Heart left ventricle (tissue), 16 donors: ENCODE measurements at places on chromosomes 16 and 17. TPM values are rescaled to one million over a fixed set of nuclear protein-coding genes. Genes with fewer than 3 reads are reported as not detected.

AIPL1 gene
- total RNA-seq, result not detected

DNA sequence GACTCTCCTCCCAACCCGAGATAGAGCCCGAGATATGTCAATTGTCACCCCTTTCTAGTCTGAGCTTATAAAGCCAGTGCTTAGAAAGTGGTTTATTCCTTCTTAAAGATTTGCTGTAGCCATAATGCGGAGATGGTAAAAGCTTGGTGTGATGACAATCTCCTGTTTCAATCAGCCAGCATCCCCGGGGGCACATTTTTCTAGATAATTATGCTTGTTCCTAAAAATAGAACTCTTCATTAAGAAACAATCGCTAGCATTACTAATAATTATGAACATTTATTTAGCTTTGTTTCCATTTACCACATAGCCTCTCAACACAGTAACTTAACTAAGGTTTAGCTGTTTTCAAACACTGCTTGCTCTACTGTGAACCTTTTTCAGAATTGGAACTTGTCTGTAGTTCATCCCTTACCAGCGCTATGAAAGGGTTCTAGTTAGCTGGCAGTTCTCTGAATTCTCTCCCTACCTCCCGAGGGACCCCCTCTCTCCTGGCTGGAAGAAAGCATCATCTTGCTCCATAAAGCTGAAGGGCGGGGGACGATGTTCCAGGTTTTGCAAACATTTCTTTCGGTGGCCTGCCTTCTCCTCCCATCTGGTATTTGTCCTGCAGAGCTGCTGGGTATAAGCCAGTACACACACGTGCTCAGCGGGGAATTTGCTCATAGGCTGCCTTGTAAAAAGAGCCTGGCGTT lies 922 bp upstream of the MRPL58 start:
- peaks cover 6% of the 10 kb centered on the region for H3K36me3 ChIP-seq
- peak overlapping the region; percentile 96 for H3K4me3 ChIP-seq
- H3K27me3 ChIP-seq, result no peaks in the 10 kb centered on the region
- H3K27ac ChIP-seq, result peak overlapping the region; percentile 94
- H3K4me1 ChIP-seq, result no peaks in the 10 kb centered on the region

DNA sequence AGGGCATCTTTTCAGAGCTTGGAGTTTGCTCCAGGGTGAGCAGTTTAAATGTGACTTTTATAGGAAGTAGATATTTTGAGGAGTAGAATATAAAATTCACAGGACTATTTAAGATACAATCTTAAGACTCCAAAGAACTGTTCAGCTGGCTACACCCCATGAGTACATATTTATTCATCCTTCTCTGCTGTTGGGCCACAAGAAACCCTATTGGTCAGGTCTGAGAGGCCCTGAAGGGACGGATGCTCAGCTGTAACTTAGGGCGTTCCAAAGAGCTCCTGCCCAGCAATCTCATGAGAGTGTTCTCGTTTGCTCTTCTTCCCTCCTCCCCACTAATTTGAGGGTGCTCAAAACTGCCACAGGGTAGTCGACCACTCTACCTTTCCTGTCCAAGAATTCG lies 7.3 kb downstream of the ST6GALNAC2 start:
- no peaks in the 10 kb centered on the region for H3K4me1 ChIP-seq
- H3K27ac ChIP-seq, result no peak overlapping the region
- DNase-seq, result no peak
- no peak overlapping the region for H3K4me3 ChIP-seq
- H3K36me3 ChIP-seq, result no peaks in the 10 kb centered on the region

DNA sequence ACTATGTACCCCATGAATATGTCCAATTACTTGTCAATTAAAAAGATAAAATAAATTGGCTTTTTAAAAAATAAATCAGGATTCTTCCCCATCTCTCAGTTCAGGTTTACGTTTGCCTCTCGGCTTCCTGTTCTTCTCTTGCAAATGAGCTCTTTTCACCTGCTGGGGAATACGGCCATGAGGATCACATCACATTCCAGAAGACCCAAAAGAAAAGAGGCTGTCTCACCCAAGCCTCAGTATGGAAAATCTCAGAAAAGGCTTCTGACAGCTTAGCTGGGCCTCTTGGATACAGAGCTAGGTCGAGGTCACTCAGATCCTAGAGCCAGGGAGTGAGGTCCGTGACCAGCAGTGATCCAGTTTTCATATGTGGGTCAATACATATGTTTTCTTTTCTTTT lies 171.2 kb upstream of the SDK2 start:
- no peaks in the 10 kb centered on the region for H3K4me1 ChIP-seq
- DNase-seq, result no peak
- no peak overlapping the region for H3K4me3 ChIP-seq
- no peaks in the 10 kb centered on the region for H3K36me3 ChIP-seq
- no peak overlapping the region for H3K27ac ChIP-seq

GRCh38 chr17:56868716-56869115 lies 34.8 kb downstream of the DGKE start:
- H3K27ac ChIP-seq, result no peak overlapping the region
- H3K4me3 ChIP-seq, result no peak overlapping the region
- no peaks in the 10 kb centered on the region for H3K27me3 ChIP-seq
- no peak for DNase-seq
- no peaks in the 10 kb centered on the region for H3K36me3 ChIP-seq

DNA sequence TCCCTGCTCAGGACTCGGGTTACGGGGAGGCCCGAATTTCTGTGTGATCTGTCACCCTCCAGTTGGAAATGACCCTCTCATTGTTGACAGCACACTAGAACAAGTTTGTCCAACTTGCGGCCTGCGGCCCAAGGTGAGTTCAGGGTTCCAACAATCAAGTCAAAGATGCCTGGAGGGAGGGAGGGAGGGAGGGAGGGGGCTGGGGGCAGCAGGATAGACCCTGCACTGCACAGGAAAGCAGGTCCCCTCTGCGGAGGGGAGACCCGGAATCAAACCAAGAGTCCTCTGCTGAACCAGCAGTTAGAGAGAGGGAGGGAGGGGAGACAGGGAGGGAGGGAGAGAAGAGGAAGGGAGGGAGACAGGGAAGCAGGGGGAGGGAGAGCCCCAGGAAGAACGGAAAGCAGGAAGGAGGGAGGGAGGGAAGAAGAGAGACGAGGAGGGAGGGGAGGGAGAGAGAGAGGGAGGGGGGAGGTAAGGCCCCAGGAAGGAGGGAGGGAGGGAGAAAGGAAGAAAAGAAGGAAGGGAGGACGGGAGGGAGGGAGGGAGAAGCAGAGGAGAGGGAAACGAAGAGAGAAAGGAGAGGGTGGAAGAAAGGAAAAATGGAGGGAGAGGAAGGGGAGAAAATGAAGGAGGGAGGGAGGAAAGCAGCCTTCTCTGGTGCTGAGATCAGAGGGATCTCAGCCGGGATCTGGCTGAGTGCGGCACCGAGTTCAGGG lies 96.7 kb upstream of the CDH5 start:
- DNase-seq, result no peak
- peak overlapping the region; percentile 53 for H3K4me3 ChIP-seq
- H3K4me1 ChIP-seq, result peaks cover 10% of the 10 kb centered on the region
- no peaks in the 10 kb centered on the region for H3K27me3 ChIP-seq

- no peaks in the 10 kb centered on the region for H3K36me3 ChIP-seq
- no peak overlapping the region for H3K27ac ChIP-seq
- no peaks in the 10 kb centered on the region for H3K27me3 ChIP-seq
- H3K4me3 ChIP-seq, result no peak overlapping the region
- peaks cover 6% of the 10 kb centered on the region for H3K4me1 ChIP-seq
Measured at GRCh38 chr17:75647061-75647460, 13.8 kb downstream of the SMIM5 start.

VAMP2 gene
- 21.5 TPM for total RNA-seq

GRCh38 chr17:37829592-37830123 lies 84.8 kb upstream of the HNF1B start:
- no peak overlapping the region for H3K27ac ChIP-seq
- peaks cover 6% of the 10 kb centered on the region for H3K27me3 ChIP-seq
- H3K4me3 ChIP-seq, result no peak overlapping the region
- DNase-seq, result no peak
- H3K36me3 ChIP-seq, result no peaks in the 10 kb centered on the region

GRCh38 chr16:81544700-81545271 lies 100.2 kb downstream of the CMIP start:
- H3K4me1 ChIP-seq, result peaks cover 18% of the 10 kb centered on the region
- no peak overlapping the region for H3K4me3 ChIP-seq
- H3K27ac ChIP-seq, result no peak overlapping the region
- H3K27me3 ChIP-seq, result no peaks in the 10 kb centered on the region
- DNase-seq, result no peak
- H3K36me3 ChIP-seq, result no peaks in the 10 kb centered on the region

GRCh38 chr16:86994651-86995171 lies 322.5 kb downstream of the C16orf95 start:
- no peaks in the 10 kb centered on the region for H3K4me1 ChIP-seq
- H3K36me3 ChIP-seq, result no peaks in the 10 kb centered on the region
- DNase-seq, result no peak
- H3K27me3 ChIP-seq, result peaks cover 12% of the 10 kb centered on the region

GRCh38 chr16:3143598-3144320 lies 8.9 kb downstream of the ZNF213 start:
- H3K4me1 ChIP-seq, result peaks cover 20% of the 10 kb centered on the region
- peak; percentile 71 for DNase-seq
- H3K27ac ChIP-seq, result peak overlapping the region; percentile 87
- H3K27me3 ChIP-seq, result no peaks in the 10 kb centered on the region
- no peaks in the 10 kb centered on the region for H3K36me3 ChIP-seq

- peak overlapping the region; percentile 84 for H3K27ac ChIP-seq
- no peaks in the 10 kb centered on the region for H3K27me3 ChIP-seq
- no peaks in the 10 kb centered on the region for H3K36me3 ChIP-seq
- DNase-seq, result peak; percentile 47
- peaks cover 54% of the 10 kb centered on the region for H3K4me1 ChIP-seq
Measured at GRCh38 chr16:87392821-87393679, 914 bp downstream of the MAP1LC3B start.
